ENCODE measurements at places on chromosomes 7 and 10.

DNA sequence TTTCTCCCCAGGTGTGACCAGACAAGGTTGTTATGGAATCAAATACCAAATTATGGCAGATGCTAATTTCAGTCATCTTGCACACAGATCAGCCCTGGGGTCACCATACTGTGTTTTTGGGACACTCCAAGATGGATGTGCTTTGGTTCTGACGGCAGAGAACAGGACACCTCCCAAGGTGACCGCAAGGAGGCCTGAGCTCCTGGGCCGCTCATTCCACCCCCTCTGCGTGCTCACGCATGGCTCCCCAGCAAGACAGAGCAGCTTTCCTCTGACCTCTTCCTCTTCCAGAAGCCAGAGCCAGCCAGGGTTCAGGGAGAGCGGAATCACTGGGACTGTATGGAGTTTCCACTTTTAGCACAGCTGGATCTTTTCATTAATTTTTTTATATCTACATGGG is 402.8 kb downstream of the DNAJB6 start:
- no peak for DNase-seq

- no peak for DNase-seq
Observed at GRCh38 chr7:121940918-121941317, 68.0 kb downstream of the PTPRZ1 start.

DNA sequence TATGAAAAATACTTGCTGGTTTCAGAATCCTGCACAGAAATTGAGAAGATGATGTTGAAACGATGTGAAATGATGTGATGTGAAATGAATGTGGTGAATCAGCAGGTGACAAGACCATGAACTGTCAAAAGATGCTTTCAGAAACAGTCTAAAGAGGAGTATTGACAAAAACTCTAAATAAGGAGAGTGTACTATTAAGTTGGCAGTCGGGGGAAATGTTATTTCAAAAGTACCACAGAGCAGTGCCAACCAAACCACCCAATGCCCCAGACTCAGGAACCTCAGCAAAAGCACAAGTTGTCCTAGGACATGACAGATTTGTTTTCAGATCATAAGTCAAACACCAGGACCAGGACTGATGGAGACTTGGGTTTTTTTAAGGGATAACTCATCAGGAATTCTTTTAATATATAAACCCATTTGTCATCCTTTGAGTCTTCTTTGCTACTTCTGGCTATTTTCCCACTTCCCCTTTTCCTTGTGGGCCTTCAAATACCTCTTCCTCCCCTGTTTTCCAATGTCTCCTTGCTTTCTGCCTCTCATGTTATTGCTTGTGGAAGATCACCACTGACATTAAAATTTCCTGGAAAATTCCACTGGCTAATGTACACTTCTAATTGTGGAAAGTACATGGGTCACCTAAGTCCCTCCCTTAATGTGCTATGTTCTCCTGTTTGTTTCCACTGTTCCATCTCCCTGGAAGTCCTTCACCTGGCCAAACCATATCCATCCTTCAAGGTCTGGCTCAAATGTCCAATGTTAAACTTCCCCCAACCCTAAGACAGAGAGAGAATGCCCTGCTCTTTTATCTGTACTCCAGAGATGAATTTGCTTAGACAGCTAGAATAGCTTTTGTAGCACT is 10.2 kb upstream of the PPP1R3C start:
- DNase-seq, result no peak

GRCh38 chr7:134004829-134005505 is 122.2 kb upstream of the LRGUK start:
- DNase-seq, result no peak

- no peak for DNase-seq
Observed at GRCh38 chr10:99484626-99485581, 47.8 kb upstream of the NKX2-3 start.

- no peak for DNase-seq
Observed at GRCh38 chr7:115038158-115038557, 116.3 kb downstream of the MDFIC start.

GRCh38 chr7:107890493-107890961 is 456 bp upstream of the DLD start:
- DNase-seq, result no peak

- DNase-seq, result no peak
Observed at GRCh38 chr7:154431045-154431444, 378.8 kb downstream of the DPP6 start.

GRCh38 chr10:21052709-21053104 is 155.6 kb upstream of the NEBL start:
- DNase-seq, result no peak

DNA sequence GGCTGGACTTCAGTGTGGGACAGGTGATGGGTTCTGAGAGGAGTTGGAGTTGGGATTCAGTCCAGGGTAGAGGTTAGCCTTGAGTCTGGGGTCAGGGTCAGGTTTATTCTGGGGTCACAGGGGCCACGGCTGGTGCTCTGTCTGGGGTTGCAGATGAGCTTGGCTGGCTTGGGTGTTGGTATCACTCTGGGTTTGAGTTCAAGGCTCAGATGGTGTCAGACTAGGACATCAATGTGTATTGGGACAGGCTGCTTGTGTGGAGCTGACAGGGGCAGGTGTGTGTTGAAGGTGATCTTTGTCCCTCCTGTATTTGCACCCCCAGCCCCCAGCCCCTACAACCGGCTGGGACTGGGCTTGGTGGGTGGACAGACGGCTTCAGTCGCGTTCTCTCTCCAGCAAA is 26.8 kb downstream of the TMEM270 start:
- no peak for DNase-seq

- no peak for DNase-seq
Observed at GRCh38 chr10:77079592-77080300, 557.9 kb downstream of the KCNMA1 start.

- no peak for DNase-seq
Observed at GRCh38 chr7:29099896-29100847, 46.2 kb downstream of the CPVL start.
